ENCODE measurements at places on chromosomes 1 and 21. TPM values are rescaled to one million over a fixed set of nuclear protein-coding genes. Genes with fewer than 3 reads are reported as not detected.

GRCh38 chr1:3594706-3595377 lies 16.5 kb downstream of the MEGF6 start:
- no peaks in the 10 kb centered on the region for H3K36me3 ChIP-seq
- H3K4me3 ChIP-seq = no peak overlapping the region
- H3K27me3 ChIP-seq = no peaks in the 10 kb centered on the region
- no peak for DNase-seq

DNA sequence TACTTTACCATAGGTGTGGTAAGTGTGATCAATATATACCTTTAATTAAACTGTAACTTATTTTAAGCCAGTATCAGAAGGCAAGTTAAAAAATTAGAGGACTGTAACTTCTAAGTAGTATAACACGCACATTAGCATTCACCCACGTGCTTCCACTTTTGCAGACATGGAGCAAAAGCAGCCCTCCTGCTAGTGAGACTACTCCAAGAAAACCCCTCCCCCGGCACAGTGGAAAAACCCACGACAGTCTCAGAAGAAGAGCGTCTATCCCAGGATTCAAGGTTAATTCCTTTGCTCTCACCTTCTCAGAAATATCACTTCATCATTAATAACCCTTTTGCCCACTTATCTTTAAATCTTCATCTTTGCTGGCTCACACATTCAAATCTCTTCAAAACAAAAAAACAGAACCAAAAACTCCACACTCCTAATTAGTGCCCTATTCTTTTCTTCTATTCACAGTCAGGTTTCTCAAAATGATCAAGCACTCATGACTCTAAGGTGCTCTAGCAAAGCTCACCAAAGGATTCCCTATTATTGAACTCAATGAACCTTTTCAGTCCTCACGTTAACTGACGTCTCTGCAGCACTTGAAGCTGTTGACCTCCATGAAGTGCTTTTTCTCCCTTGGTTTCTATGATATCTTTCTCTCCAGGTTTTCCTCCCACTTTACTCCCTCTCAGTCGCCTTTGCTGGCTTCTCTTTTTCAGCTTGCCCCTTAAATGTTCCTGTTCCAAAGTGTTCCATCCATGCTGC lies 213.5 kb downstream of the SMYD3 start:
- no peaks in the 10 kb centered on the region for H3K4me1 ChIP-seq
- H3K27ac ChIP-seq = no peak overlapping the region
- H3K4me3 ChIP-seq = no peak overlapping the region
- H3K36me3 ChIP-seq = no peaks in the 10 kb centered on the region
- no peaks in the 10 kb centered on the region for H3K27me3 ChIP-seq

DNA sequence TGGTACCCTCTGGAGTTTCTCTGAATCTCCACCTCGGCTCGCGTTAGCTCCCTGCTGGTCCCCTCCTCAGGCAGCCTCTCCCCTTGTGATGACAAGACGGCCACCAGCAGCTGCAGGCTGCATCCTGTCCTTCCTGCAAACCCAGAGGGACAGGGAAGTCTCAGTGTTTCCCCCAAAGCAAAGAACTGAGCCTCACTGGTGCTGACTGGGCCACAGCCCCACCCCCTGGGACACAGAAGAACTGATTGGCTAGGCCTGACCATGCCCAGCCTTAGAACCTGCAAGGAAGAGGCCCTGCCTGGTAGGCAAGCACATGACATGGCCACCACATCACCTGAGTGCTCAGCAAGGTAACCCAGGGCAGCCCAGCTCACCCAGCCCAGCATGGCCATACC lies 34.6 kb downstream of the TMEM51 start:
- H3K4me3 ChIP-seq = no peak overlapping the region
- H3K27ac ChIP-seq = peak overlapping the region; percentile 58

- DNase-seq = no peak
- H3K4me1 ChIP-seq = peaks cover 13% of the 10 kb centered on the region
- H3K36me3 ChIP-seq = no peaks in the 10 kb centered on the region
- H3K27me3 ChIP-seq = no peaks in the 10 kb centered on the region
- H3K4me3 ChIP-seq = peak overlapping the region; percentile 49
These were observed 16.7 kb downstream of the ABCG1 start for GRCh38 chr21:42235593-42235992.

GRCh38 chr1:209797978-209798639 lies 7.8 kb downstream of the IRF6 start:
- peaks cover 5% of the 10 kb centered on the region for H3K36me3 ChIP-seq
- H3K4me1 ChIP-seq = no peaks in the 10 kb centered on the region
- no peaks in the 10 kb centered on the region for H3K27me3 ChIP-seq
- DNase-seq = no peak

DNA sequence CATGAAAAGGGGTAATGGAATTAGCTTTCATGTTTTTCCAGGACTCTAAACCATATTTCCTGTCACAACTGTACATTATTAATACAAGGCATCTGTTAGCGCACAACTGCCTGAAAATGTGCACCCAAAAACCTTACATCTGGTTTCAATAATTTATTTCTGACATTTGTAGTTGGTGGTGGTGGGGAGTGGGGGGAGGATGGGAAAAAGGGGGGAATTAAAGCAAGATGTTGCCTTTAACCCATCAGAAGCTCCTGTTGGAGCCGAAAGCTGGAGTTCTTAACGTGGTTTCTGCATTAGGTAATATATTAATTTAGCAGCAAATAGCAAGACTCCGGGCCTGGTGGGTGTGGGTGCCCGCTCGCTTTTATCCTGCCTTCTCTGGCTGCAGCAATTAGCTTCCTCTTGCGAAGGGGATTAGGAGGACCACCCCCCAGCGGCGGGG lies 36.9 kb upstream of the HHAT start:
- H3K27ac ChIP-seq = peak overlapping the region; percentile 87
- H3K36me3 ChIP-seq = no peaks in the 10 kb centered on the region
- peaks cover 12% of the 10 kb centered on the region for H3K4me1 ChIP-seq
- H3K4me3 ChIP-seq = peak overlapping the region; percentile 68

GRCh38 chr1:22731924-22732720 lies 21.5 kb downstream of the EPHB2 start:
- DNase-seq = no peak
- H3K4me1 ChIP-seq = no peaks in the 10 kb centered on the region
- no peak overlapping the region for H3K27ac ChIP-seq

DNA sequence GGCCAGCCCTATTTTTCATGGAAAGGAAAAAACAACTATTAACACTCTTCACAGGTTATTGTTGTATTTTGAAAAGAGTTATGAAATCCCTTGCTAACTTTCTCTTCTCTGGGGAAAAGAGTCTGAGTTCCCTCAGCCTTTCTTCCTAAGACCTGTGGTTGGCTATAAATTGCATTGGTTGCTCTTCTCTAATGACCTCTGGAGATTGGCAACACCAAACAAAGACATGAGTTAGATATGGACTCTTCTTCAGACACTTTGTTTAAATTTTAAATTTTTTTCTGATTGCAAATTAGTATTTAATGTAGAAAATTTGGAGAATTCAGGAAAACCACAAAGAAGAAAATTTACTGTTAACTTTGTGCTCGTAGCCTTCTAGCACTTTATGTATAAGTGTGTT lies 275.7 kb downstream of the PBX1 start:
- no peak for DNase-seq
- H3K4me1 ChIP-seq = no peaks in the 10 kb centered on the region
- H3K27me3 ChIP-seq = no peaks in the 10 kb centered on the region
- H3K36me3 ChIP-seq = peaks cover 2% of the 10 kb centered on the region
- H3K4me3 ChIP-seq = no peak overlapping the region

DNA sequence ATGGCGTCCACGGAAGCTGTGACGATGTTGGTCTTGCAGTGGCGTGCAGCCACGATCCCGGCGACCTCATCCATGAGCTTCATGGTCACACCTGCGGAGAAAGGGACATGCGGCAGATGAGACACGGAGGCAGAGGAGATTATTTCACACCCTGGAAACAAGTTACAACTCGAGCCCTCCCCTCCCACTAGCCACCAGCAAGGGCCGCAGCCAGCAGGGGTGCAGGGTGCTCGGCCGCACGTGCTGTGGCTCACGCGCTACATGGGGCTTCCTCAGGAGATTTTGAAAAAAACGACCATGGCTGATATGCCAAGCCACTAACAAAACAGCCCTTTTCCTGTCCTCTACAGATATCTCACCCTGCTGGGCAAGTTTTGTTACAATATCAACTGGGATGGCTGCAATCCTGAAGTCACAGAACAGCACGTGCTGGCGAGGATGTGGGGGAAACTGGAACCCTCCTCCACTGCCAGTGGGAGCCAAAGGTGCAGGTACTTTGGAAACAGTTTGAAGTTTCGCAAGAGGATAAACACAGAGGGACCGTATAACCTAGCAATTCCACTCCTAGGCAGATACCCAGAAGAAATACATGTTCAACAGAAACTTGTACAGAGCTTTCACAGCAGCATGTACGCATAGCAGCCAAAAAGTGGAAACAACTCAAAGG lies 34.1 kb upstream of the GPR153 start:
- no peaks in the 10 kb centered on the region for H3K27me3 ChIP-seq
- DNase-seq = no peak
- H3K4me1 ChIP-seq = no peaks in the 10 kb centered on the region
- H3K4me3 ChIP-seq = no peak overlapping the region
- no peaks in the 10 kb centered on the region for H3K36me3 ChIP-seq
- H3K27ac ChIP-seq = no peak overlapping the region

GRCh38 chr1:185156288-185156853 lies 382 bp downstream of the TRMT1L start:
- no peak for DNase-seq
- H3K4me3 ChIP-seq = peak overlapping the region; percentile 95
- peaks cover 1% of the 10 kb centered on the region for H3K36me3 ChIP-seq
- H3K27ac ChIP-seq = peak overlapping the region; percentile 99
- H3K27me3 ChIP-seq = no peaks in the 10 kb centered on the region
- peaks cover 8% of the 10 kb centered on the region for H3K4me1 ChIP-seq

- peak; percentile 65 for DNase-seq
- H3K27ac ChIP-seq = no peak overlapping the region
- H3K4me1 ChIP-seq = no peaks in the 10 kb centered on the region
- no peaks in the 10 kb centered on the region for H3K36me3 ChIP-seq
- no peaks in the 10 kb centered on the region for H3K27me3 ChIP-seq
These were observed 208.8 kb downstream of the KIF26B start for GRCh38 chr1:245363461-245364200.

GRCh38 chr1:29859126-29859525 lies 622.8 kb downstream of the PTPRU start:
- no peaks in the 10 kb centered on the region for H3K36me3 ChIP-seq
- H3K27me3 ChIP-seq = no peaks in the 10 kb centered on the region
- no peak for DNase-seq

- no peaks in the 10 kb centered on the region for H3K4me1 ChIP-seq
- H3K4me3 ChIP-seq = no peak overlapping the region
- DNase-seq = no peak
- H3K27ac ChIP-seq = no peak overlapping the region
- no peaks in the 10 kb centered on the region for H3K27me3 ChIP-seq
These were observed 81.6 kb upstream of the KCNE2 start for GRCh38 chr21:34282223-34282622.

GRCh38 chr1:245608271-245608670 lies 453.5 kb downstream of the KIF26B start:
- peaks cover 8% of the 10 kb centered on the region for H3K4me1 ChIP-seq
- no peak overlapping the region for H3K4me3 ChIP-seq
- DNase-seq = no peak
- H3K27me3 ChIP-seq = no peaks in the 10 kb centered on the region
- no peaks in the 10 kb centered on the region for H3K36me3 ChIP-seq
- H3K27ac ChIP-seq = no peak overlapping the region

GRCh38 chr1:2102753-2103152 lies 52.5 kb downstream of the PRKCZ start:
- peaks cover 9% of the 10 kb centered on the region for H3K4me1 ChIP-seq
- H3K27me3 ChIP-seq = no peaks in the 10 kb centered on the region
- no peak overlapping the region for H3K4me3 ChIP-seq
- H3K36me3 ChIP-seq = no peaks in the 10 kb centered on the region
- no peak for DNase-seq
- H3K27ac ChIP-seq = no peak overlapping the region

HHAT gene
- 9.7 TPM for total RNA-seq

ELAVL4 gene
- not detected for total RNA-seq

OR2G6 gene
- total RNA-seq = 0.06 TPM

PRAMEF18 gene
- total RNA-seq = not detected

NR0B2 gene
- total RNA-seq = 0.79 TPM

ANGPTL3 gene
- 0.41 TPM for total RNA-seq

MPZ gene
- total RNA-seq = 4.1 TPM

MXRA8 gene
- total RNA-seq = 26.0 TPM

FCRLB gene
- total RNA-seq = 2.3 TPM

TRABD2B gene
- 62.0 TPM for total RNA-seq

SPRR2G gene
- total RNA-seq = not detected

DUSP23 gene
- 128 TPM for total RNA-seq
